ENCODE measurements at places on chromosomes 1 and 21. TPM values are rescaled to one million over a fixed set of nuclear protein-coding genes. Genes with fewer than 3 reads are reported as not detected.

Gene AURKAIP1
- 141 TPM for total RNA-seq

Gene HSPG2
- total RNA-seq, result 1.0 TPM

Gene C4BPA
- total RNA-seq, result not detected

DNA sequence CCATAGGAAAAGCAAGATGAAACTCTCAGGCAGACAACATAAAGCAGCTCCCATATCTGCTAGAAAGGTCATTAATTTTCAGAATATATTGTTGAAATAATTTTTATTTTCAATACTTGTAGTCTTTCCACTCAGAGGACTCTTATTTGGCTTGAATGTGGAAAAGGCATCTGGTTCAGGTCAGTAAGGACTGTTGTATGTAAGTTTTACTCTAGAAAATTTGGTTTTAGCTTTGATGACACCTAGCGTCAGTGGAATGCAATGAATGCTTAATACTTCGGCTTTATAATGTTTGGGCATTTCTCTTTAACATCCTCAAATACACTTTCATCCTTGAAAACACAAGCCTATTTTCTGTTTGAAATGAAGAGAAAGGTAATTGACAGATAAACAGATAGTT lies 63.3 kb downstream of the LRRC40 start:
- H3K27ac ChIP-seq, result no peak overlapping the region
- H3K4me3 ChIP-seq, result no peak overlapping the region
- no peak for DNase-seq
- H3K36me3 ChIP-seq, result peaks cover 2% of the 10 kb centered on the region
- H3K27me3 ChIP-seq, result peaks cover 3% of the 10 kb centered on the region

DNA sequence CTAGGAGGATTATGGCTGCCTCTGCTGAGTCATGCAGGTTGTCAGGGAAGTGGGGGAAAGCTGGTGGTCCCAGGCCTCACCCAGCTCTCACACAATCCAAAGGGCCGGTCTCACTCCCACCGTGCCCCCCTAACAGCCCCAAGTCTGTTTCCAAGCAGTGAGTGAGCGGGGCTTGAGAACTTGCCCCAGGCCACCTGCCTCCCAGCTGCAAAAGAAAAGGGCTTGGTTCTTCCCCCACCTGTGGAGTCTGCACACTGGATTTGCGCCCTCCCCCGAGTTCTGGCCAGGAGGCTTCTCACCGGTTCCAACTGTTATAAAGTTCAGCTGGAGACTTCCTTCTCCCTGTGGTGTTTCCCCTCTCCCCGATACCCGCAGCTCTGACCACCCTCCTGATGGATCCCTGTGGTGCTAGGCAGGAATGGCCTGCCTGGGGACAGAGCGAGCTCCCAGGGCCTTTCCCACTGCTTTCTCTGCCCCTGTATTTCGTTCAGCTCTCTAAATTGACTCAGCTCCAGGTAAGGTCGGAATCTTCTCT lies 222.3 kb downstream of the BARHL2 start:
- no peaks in the 10 kb centered on the region for H3K27me3 ChIP-seq
- no peaks in the 10 kb centered on the region for H3K4me1 ChIP-seq
- H3K36me3 ChIP-seq, result no peaks in the 10 kb centered on the region
- no peak for DNase-seq
- H3K4me3 ChIP-seq, result no peak overlapping the region

DNA sequence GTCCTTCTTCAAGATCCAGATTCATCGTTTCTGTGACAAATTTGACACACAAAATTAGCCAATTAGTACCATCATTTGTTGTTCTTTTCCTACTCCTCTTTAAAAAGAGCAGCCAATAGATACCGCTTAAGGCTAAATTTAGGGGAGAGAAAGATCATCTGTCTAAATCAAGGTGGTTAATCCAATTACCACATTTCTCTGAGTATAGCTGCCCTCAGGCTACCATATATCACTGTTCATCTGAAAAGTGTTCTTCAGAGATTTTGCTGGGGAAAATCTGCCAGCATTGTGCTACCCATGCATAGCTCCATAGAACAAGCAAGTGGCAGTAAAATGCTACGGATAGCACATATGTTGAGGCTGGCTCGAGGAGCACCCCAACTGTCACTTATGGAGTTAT lies 110.3 kb upstream of the ESRRG start:
- no peak overlapping the region for H3K27ac ChIP-seq
- DNase-seq, result no peak
- no peaks in the 10 kb centered on the region for H3K27me3 ChIP-seq

DNA sequence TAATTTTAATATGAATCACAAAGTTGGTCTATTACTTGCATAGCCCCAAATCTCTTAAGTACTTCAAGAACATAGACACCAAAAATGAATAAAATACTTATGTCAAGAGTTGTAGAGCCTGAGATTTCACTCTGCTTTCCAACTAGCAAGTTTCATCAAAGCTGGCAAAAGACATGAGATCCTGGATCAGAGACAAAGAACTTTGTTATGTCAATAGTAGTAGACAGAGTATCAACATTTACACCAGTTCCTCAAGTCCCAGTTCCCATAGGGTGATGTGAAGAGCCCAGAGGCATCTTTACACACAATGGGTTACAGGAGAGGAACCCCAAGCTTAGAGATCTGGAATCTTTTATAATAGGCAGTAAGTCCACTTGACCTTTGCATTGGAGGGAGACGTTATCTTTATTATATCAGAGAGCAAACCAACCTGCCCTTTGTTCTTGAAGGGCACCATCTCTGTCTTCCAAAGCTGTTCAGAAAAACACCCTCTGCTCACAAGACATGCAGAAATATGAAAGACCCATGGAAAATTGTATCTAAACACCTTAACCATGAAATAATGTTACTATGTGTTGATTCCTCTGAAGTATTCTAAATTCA lies 174.4 kb upstream of the GALNT2 start:
- no peak for DNase-seq
- no peak overlapping the region for H3K4me3 ChIP-seq
- no peaks in the 10 kb centered on the region for H3K36me3 ChIP-seq
- no peaks in the 10 kb centered on the region for H3K4me1 ChIP-seq

- no peak overlapping the region for H3K27ac ChIP-seq
- H3K27me3 ChIP-seq, result peaks cover 32% of the 10 kb centered on the region
- no peak for DNase-seq
- H3K36me3 ChIP-seq, result no peaks in the 10 kb centered on the region
Observed at GRCh38 chr1:16226490-16227179, 10.3 kb downstream of the CPLANE2 start.

Data from activated CD8-positive, alpha-beta memory T cell treated with anti-CD3 and anti-CD28 coated beads, Interleukin-2, amount 10 ng/mL, durations not matched to agents 7 days and 5 days (primary cell).